GM10248 (cell line): ENCODE measurements at places on chromosomes 3 and 15.

GRCh38 chr3:143146486-143147274 lies 27.1 kb downstream of the CHST2 start:
- DNase-seq: no peak

DNA sequence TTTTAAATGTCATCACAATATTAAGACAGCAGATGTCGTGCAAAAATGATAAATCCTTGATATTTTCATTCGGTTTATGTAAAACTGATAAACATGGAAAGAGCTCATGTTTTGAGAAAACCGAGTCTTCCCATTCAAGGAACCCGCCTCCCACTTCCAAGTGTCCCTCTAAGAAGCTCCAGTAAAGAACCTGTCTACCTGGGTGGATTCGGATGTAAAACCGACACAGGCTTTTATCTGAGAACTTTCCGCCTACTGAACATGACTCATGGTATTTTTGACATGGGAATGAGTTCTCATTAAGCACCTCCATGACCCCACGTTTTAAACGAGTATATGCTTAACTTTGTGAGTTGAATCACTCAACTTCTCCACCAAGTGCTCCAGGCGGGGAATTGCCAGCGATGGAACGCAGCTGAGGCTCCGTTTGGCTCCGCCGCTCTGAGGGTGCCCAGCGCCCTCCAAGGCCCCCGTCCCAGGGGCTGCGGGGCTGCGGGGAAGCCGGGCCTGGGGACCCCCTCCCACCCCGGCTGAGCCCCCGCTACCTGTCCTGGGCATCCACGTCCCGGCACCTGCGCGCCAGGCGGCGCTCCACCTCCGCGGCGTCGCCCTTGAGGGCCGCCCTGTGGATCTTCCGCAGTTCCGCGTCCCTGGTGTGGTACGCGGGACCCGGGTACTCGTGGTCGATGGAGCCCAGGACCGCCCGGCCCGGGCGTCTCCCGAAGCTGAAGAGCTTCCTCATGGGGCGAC lies 119.9 kb downstream of the LMLN start:
- peak; percentile 15 for DNase-seq

- DNase-seq: no peak
Observed at GRCh38 chr3:147397875-147398812, 8.2 kb downstream of the ZIC4 start.

GRCh38 chr3:141276398-141276797 lies 44.8 kb downstream of the PXYLP1 start:
- DNase-seq: no peak

GRCh38 chr3:6605227-6605626 lies 255.7 kb upstream of the GRM7 start:
- no peak for DNase-seq

DNA sequence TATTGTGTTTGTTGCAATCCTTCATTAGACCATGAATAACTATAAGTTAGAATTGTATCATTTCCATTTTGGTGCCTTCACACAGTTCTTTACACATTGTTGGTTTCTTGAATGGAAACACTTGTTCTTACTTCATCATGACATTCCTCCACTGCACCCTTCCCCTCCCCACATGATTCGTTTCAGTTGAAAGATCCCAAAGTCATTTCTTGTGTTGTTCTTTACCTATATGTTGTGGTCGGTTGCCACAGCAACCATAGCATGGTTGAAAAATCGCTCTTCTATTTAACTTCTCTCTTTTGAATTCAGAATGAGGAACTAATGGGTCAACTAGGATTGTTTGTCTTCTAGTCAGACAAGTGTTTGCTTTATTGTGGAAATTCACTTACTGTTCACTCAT lies 103.3 kb downstream of the IL1RAP start:
- peak; percentile 15 for DNase-seq

GRCh38 chr15:66751579-66751978 lies 49.5 kb downstream of the SMAD6 start:
- DNase-seq: no peak

- no peak for DNase-seq
Observed at GRCh38 chr3:44136421-44136820, 105.3 kb upstream of the TOPAZ1 start.

GRCh38 chr3:10319251-10319650 lies 1.7 kb downstream of the SEC13 start:
- DNase-seq: no peak

GRCh38 chr15:66703540-66703941 lies 1.5 kb downstream of the SMAD6 start:
- peak; percentile 53 for DNase-seq

DNA sequence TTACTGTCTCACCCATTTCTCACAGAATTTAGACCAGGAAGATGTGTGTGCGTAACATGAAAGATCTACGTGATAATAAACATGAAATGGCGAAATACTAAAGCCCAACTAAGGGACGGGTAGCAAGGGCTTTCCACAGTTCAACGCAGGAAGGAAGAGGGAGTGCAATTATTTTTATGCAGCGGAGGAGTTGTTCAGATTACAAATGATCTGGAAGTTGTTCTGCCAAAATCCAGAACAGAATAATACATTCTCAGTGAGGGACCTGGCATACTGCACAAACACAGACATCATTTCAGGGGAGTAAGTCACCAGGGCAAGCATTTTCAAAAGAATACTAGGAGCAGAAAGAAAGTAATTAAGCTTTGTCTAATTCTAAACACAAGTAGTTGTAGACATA lies 133.6 kb upstream of the RAP2B start:
- DNase-seq: no peak

- DNase-seq: no peak
Observed at GRCh38 chr15:22885120-22885519, 46.7 kb downstream of the NIPA2 start.

GRCh38 chr15:67050522-67051087 lies 14.8 kb upstream of the SMAD3 start:
- no peak for DNase-seq

GRCh38 chr3:46706771-46707582 lies 5.8 kb downstream of the TMIE start:
- no peak for DNase-seq

GRCh38 chr3:34956511-34956910 lies 682.8 kb upstream of the ARPP21 start:
- DNase-seq: no peak

DNA sequence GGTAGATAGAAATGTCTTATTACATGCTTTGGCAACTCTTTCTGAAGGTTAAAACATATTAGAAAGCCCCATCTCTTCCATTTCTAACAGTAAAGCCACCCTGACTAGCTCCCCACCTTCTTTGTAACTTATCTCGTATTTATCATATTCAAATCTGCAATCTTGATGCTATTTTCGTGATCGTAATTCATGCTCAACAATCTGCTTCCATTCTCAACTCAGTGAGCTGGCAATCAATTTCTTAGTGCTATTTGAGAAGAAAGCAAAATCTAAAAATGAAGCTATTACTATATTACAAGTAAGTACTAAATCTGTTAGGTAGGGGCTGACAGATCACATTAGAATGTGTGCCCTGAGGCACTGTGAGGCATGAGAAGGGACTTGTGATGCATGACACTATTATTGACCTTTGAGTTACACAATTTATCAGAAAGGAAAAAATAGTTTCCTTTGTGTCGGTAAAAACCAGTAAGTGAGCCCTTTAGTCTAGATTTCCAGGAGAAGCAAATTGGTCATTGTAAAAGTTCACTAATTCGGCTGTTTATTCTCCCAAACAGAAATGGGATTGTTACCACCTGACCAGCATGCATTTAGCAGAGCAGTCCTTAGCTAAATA lies 379.7 kb upstream of the CNTN6 start:
- no peak for DNase-seq

DNA sequence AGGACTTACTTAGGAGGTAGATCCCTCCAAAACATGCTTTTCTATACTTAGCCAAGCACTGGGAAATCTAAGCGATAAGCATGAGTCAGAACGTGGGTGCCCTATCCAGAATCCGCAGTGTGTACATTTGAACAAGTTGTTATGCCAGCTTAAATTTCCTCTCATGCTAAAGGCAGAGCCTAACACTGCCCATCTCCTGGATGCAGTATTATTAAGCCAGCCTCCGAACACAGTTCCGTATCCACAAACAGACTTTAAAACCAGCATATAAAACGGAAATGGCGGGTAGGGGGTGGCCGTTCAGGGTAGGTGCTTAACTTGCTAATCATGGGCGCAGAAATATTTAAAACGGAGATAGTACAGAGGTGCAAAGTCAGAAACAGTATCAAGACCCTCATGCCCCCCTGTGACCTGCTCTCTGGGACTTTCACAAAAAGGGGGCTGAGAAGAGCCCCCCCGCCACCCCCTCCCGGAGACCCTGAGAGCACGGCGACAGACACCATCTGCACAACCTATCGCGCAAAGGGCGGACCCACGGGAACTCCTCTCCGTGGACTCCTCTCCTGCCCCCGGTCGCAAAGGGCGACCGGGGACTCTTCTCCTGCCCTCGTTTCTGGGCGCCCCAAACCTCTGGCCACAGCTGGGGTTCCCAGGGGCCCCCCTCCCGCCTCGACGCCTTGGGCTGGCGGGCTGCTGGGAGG lies 889 bp upstream of the LRRIQ4 start:
- peak; percentile 32 for DNase-seq

GRCh38 chr3:179956416-179956830 lies 80.3 kb downstream of the PEX5L start:
- peak; percentile 22 for DNase-seq

DNA sequence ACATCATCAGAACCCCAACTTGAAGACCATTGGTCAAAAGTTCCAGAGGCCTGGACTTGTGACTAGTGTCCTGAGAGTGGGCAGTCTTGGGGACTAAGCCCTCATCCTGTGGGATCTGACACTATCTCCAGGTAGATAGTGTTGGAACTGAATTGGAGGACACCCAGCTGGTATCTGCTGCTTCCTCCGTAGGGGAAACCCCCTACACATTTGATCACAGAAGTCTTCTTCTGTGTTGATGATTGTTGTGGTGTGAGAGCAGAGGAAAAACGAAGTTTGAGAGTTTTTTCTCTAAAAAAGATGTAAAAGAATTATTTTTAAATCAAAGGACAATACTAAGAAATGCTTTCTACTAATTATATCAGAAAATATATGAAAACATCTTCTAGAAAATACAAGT lies 6.9 kb downstream of the NSMCE3 start:
- no peak for DNase-seq

DNA sequence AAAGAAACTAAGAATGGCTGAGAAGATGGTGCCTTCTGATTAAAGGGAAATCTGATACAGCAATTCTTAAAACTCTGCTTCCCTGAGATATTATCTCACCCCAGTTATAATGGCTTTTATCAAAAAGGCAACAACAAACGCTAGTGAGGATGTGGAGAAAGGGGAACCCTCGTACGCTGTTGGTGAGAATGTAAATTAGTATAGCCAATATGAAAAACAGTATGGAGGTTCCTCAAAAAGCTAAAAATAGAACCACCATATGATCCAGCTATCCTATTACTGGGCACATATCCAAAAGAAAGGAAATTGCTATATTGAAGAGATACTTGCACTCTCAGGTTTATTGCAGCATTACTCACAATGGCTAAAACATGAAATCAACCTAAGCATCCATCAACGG lies 65.1 kb downstream of the GOLIM4 start:
- DNase-seq: no peak

DNA sequence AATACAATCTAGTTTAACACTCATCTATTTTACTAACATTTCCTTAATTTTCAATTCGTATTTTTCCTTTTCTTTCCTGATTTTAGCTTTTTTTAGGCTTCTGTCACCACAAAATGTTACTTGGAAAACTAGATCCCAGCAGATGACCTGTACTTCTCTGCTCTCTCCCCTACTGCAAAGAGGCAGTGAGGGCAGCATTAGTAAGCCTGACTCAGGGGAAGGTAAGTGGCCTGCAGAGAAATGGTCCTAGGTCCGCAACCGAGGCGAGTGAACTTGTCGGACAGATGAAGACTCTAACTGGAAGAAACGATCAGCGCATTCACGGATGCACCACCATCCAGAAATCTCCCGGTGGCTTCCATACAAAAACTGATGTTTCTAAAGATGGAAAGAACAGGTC lies 20.4 kb downstream of the TMEM43 start:
- DNase-seq: no peak

DNA sequence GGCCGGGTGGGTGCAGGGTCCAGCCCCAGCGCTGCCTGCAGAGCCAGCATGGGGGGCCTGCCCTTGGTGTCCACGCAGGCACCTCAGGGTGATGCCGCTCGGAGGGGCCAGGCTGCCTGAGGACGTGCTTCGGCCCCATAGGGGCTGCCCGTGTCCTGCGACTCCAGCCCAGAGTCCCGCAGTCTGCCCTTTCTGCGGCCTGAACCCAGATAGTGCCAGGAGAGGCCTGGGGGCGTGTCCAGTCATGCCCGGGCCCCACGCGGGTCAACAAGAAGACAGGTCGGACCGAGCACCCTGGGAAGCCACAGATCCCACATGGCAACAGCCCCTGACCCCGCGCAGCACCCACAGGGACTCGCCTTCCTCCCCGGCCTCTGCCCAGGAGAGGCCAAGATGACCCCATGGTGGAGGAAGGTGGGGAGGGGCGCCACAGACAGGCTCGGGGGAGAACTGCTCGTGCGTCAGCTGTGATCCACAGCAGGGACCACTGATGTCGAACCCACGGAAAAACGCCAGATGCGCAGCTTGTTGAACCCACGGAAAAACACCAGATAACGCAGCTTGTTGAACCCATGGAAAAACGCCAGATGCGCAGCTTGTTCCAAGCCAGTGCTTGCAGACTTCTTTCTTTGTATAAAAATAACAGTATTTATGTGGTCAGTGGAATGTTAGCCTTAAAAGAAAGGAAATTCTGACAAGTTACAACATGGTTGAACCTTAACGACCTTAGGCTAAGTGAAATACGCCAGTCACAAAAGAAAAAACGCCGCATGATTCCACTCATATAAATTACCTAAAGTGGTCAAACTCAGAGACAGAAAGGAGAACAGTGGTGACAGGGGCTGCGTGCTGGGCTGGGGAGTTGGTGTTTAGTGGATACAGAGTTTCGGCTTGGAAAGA lies 28.5 kb downstream of the CYFIP1 start:
- no peak for DNase-seq

GRCh38 chr3:23740517-23740965 lies 65.2 kb upstream of the UBE2E1 start:
- DNase-seq: peak; percentile 63

- peak; percentile 75 for DNase-seq
Observed at GRCh38 chr3:58568572-58569286, 8.5 kb downstream of the FAM107A start.

- DNase-seq: no peak
Observed at GRCh38 chr15:67495585-67495984, 25.3 kb upstream of the C15orf61 start.

DNA sequence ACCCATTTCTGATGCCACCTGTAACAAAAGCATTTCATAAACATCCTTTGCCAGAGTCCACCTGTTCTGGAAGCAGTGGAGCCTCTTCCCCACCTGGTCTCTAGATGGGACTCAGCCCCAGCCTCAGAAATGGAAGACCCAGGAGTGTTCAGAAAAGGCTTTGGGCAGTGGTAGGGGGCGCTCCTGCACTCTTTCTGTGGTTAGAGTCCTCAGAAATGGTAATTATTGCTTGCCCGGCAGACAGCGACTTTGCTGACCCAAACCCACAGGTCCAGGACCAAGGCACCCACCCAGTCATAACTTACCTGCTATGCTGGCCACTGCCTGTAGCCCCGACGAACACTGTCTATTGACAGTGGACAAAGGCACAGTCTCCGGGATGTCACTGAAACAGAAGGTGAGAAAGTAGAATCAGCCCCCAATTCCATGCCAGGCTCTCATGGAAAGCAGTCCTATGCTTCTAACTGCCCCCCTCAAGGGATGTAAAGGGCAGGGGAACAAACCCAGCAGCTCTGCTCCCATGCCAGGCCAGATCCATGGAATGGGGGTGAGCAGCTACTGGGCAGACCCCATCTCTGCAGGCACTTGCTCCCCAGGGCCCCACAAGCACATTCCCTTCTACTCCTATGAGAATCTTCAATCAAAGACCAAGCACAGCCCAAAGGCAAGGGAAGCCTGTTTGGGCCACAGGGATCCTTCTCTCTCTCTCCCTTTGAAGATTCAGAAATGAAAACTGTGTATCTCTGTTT lies 5.1 kb downstream of the ACAA1 start:
- no peak for DNase-seq
